ENCODE measurements at places on chromosomes 16 and 17.

DNA sequence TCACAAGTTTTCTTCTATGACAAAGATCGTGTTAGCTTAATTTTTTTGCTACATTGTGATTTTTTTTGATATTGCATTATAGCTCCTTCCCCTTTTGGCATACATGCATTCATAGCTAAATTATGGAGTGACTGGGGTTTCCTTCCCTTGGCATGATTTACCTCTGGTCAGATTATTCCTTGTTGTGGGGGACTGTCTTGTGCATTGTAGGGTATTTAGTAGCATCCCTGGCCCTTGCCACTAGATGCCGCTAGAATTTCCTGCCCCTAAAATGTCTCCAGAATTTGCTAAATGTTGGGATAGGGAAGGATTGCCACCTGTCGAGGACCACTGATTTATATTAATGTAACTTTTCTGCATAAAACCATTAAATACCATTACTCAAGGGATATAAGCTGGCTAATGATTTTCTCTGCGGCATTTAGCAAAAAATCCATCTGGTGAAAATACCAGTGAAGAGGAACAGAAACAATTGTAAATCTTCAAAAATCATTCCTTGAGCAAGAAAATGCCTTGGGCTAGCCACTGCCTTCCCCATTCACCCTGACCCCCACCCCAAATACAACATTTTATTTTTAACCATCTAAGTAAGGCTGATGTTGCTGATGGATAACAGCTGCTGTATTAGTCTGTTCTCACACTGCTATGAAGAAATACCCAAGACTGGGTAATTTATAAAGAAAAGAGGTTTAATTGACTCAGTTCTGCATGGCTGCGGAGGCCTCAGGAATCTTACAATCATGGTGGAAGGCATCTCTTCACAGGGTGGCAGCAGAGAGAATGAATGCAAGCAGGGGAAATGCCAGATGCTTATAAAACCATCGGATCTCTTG, 195.2 kb downstream of the MAP2K6 start:
- DNase-seq = peak; percentile 22

GRCh38 chr17:5555254-5555653, 29.1 kb downstream of the NLRP1 start:
- DNase-seq = peak; percentile 19

DNA sequence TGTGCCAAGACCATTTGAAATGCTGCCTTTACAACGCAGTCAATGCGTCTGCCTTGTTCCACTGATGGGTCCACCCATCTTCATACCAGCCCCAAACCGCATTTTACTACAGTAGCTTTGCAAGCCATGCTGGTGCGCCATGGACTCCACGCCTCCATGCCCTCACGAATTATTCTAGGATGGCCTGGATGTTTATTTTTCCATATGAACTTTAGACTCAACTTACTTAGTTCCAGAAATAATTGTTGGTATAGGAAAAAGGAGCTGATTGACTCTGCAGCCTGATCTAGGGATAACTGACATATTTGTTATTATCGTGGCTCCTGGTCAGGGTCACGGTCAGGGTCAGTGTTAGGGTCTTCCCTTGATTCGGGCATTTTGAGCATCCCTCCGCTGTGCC, 70.0 kb upstream of the ZNF469 start:
- DNase-seq = no peak

- DNase-seq = peak; percentile 22
Observed at GRCh38 chr16:11484691-11485258, 101.9 kb downstream of the LITAF start.

GRCh38 chr17:44155488-44155887, 13.8 kb downstream of the HROB start:
- no peak for DNase-seq

DNA sequence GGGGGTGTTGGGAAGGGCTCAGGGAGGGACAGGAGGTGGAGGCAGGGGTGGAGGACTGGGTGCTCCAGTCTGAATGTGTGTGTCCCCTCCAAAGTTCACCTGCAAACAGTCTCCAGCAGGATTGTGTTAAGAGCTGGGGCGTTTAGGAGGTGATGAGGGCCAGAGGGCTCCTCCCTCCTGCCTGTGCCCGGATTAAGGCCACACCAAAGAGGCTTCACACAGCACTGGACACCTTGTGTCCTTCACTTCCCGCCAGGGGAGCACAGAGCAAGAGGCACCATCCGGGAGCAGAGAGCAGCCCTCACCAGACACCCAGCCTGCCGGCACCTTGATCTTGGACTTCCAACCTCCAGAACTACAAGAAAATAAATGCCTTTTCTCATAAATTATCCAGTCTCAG, 30.2 kb upstream of the ENPP7 start:
- DNase-seq = no peak

DNA sequence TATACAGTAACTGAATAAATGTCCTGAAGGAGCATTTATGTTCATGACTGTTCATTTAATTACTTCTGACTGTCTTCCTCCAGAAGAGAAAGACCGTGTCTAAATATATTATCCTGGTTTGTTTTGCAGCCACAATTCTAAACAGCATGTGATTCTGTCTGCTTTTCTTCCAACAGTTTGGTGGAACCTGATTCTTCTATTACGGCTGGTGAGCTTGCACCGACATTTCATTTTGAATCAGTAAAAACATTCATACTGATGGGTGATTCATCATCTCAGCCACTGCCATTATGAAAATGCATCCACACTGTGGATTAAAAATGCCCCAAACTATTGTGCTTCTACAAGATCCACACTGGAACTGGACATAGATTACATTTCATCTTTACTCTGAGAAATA, 16.9 kb downstream of the KNOP1 start:
- no peak for DNase-seq

DNA sequence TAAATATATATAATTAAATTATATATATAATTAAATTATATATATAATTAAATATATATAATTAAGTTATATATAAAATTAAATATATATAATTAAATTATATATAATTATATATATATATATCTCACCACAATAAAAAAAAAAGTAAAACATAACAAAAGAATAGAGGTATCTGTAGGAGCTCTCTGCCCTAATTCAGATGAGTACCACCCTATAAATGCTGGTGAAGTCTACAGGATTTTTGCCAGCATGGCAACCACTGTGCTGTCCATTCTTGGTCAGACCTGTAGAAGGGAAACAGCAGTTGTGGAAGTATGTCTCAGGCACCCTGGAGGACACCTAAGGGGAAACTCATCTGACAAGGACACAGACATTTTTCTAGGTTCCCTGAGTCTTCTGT, 259.7 kb downstream of the PRKCA start:
- DNase-seq = no peak

DNA sequence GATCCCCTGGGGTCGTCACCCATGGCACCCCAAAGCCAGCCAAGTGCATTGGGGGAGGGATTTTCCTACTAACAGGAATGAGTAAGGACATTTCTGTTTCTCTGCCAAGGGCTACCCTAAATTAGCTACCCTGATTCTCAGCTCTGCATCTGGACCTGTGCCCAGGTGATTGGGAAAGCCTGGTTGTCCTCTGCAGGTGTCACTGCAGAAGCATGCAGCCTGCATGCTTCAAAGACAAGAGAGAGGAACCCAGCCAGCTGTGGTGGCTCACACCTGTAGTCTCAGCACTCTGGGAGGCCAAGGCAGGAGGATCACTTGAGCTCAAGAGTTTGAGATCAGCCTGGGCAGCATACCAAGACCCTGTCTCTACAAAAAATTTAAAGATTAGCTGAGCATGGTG, 19.6 kb downstream of the BEAN1 start:
- DNase-seq = no peak

DNA sequence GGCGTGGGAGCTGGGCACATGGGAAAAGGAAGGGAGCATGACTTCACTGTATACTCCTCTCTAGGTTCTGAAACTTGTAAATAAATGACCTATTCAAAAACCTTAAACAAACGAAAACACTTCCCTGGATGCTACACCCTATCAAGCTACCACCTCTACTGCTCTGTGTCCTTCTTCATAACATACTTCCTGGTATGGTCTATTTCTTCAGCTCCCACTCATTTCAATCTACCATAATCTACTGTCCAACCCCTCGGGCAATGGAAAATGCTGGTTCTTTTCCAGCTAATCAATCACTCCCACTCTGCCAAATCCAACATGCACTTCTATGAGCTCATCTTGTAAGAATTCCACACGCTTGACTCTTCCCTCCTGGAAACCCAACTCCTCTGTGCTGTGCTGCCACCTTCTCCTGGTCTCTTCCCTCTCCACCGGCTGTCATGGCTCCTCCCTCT, 42.4 kb downstream of the AMFR start:
- DNase-seq = no peak

DNA sequence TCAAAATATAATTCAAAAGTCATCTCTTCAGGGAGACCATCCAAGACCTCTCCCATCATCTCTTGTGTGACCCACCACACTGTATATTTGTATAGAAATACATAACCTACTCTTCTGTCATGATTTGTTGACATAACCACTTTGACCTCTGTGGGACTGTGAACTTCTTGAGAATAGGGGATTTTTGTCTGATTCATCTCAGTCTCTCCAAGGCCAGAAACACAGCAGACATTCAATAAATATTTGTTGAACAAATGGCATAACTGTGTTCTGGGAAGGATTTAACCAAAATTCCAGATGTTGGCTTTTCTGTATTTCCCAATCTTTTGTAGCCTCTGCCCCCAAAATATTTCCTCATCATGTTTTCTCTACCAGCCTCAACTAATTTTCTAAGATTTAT, 169.7 kb downstream of the CDH11 start:
- DNase-seq = peak; percentile 57

All from GM04504 (cell line).